ENCODE measurements at places on chromosomes 12 and 14.

DNA sequence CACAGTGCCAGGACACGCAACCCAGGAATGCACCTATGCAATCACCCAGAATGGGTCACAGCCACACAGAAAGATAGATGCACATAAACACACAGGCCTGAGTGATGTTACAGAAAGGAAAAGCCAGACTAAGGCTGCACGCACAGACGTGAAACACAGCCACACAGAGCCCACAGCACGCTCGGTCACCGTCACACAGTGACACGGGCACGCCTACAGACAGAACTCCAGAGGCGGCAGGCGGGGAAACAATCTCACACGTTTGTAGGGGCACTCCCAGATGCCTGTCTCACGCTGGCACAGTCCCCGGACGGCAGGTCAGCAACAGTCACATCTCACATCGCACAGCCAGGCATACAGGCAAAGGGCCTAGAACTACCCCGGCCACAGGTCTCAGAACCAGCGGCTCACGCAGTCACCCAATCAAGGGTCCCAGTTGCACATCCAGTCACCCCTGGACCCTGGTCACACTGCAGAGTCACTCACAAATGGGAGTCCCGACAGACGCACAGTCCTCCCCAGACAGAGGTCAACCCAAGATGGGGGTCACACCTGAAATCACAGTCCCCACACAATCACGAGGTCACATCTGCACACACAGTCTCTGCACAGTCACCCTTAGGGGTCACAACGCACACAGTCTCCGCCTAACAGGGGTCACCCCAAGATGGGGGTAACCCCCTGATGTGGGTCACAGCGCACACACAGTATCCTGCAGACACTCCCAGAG, 790 bp downstream of the SSH1 start:
- DNase-seq, result peak; percentile 83

DNA sequence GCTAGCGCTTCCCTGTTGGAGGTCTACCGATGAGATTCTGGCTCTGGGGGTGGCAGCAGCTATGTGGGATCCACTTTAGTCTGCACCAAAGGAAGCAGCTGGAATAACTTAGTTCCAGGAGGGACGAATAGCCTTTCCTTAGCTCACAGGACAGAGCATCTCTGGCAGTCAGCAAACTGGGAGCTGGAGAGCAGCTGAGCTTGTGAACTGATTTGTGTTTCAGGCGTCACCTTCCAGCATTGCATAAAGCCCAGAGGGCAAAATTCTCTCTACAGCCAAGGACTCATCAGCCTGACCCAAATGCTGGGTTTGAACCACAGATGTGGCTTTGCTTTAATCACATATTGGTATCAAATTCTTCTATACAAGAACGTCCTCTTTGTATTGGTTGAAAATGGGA, 81.9 kb upstream of the PELI2 start:
- no peak for DNase-seq

- DNase-seq, result no peak
These were observed 135.1 kb downstream of the PPM1H start for GRCh38 chr12:62799766-62800406.

DNA sequence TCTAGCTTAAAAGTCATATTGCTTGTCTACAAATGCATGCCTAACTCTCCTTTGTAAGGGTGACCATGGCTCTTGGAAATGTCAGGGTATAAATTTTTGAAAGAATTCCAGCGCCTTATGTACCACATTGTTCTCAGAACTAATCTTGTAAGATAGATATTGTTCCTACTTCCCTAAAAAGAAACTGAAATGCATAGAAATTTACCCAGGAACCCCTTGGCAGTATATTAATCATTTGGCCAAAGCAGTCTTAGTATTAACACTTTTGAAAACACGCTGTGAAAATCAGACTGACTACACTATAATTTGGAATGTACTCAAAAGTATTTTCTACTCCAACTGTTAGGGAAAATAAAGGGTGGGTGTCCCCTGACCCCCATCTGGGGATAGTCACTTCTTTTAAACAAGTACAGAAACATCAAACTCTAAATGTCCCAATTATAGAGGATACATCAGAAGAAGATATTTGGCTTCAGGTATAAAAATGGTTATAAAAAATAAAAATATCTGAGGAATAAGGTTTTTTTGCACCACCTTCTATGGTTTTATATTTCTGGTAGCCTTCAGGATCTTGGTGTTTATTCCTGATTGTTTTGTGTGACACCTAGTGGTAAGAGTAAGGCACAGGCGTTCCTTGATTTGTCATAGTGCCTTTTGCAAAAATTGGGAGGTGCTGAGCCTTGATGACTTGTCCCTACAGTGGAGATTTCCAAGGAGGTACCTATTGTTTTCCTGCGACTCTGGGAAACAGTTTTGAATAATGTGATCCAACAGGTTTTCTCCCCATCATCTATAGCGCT, 2.2 kb upstream of the NFKBIA start:
- DNase-seq, result no peak

GRCh38 chr14:61467296-61467695, 145.9 kb downstream of the PRKCH start:
- no peak for DNase-seq

DNA sequence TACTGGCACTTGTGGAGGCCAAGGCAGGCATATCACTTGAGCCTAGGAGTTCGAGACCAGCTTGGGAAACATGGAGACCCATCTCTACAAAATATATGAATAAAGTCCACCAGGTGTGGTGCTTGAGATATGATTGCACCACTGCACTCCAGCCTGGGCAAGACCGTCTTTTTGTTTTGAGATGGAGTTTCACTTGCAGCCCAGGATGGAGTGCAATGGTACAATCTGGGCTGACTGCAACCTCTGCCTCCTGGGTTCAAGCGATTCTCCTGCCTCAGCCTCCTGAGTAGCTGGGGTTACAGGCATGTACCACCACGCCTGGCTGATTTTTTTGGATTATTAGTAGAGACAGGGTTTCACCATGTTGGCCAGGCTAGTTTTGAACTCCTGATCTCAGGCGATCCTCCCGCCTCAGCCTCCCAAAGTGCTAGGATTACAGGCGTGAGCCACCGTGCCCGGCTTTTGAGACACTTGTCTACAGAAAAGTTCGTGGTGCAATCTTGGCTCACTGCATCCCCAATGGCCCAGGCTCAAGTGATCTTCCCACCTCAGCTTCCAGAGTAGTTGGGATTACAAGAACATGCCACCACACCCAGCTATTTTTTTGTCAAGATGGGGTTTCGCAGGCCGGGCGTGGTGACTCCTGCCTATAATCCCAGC, 16.3 kb upstream of the ATP5F1B start:
- no peak for DNase-seq

- DNase-seq, result no peak
These were observed 1.7 kb downstream of the NUDT4 start for GRCh38 chr12:93379326-93379980.

DNA sequence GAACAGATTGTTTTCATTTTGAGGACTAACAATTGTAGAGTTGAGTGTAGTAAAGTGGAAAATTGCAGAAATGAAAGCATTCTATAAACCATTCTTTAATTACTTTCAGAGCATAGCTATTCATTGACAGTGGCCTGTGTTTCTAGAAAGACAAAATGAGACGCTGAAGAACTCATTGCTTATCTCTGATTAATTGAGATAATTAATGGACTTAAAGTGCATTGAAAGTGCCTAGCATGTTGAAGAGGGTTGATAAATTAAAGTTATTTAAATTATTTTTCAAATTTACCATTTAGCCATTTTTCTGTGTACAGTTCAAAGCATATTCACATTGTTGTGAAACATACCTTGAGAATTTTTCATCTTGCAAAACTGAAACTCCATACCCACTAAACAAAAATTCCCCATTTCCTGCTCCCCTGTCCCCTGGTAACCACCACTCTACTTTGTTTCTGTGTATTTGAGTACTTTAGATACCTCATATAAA, 57.4 kb downstream of the DAAM1 start:
- DNase-seq, result no peak

DNA sequence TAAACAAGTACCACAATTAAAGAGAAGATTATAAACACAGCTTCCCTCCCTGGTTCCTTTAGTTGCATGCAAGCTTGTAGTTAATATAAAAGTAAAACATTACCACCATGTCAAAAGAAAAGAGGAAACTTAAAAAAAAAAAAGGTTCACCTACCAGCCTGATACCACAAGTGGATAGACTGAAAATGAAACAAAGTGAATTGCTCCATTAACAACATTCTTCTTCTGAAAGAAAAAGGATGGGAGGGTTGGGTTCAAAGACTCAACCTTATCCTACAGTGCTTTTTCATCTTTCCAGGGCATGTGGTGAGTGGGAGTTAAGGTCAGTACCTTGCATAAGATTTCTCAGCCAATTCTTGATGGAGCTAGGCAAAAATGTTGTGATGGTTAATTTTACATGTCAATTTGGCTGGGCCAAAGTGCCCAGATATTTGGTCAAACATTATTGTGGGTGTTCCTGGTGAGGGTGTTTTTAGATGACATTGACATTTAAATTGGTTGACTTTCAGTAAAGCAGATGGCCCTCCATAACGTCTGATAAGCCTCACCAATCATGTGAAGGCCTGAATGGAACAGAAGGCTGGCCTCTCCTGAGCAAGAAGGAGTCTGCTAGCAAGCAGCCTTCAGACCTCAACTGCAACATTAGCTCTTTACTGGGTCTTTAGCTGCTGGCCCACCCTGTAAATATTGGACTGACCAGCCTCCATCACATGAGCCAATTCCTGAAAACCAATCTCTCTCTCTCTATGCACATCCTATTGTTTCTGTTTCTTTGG, 28.8 kb downstream of the VCPKMT start:
- DNase-seq, result no peak
